Activated CD8-positive, alpha-beta memory T cell treated with anti-CD3 and anti-CD28 coated beads, Interleukin-2, amount 50 U/mL, for 4 hours (primary cell): ENCODE measurements at places on chromosomes 11 and 22.
A peak's percentile ranks its signal among the peaks of the same experiment; 100 is the strongest.

GRCh38 chr22:38305471-38306448 lies 11.5 kb downstream of the CSNK1E start:
- peak; percentile 43 for DNase-seq

- DNase-seq: no peak
Measured at GRCh38 chr11:97229936-97230335, 840.1 kb downstream of the JRKL start.

DNA sequence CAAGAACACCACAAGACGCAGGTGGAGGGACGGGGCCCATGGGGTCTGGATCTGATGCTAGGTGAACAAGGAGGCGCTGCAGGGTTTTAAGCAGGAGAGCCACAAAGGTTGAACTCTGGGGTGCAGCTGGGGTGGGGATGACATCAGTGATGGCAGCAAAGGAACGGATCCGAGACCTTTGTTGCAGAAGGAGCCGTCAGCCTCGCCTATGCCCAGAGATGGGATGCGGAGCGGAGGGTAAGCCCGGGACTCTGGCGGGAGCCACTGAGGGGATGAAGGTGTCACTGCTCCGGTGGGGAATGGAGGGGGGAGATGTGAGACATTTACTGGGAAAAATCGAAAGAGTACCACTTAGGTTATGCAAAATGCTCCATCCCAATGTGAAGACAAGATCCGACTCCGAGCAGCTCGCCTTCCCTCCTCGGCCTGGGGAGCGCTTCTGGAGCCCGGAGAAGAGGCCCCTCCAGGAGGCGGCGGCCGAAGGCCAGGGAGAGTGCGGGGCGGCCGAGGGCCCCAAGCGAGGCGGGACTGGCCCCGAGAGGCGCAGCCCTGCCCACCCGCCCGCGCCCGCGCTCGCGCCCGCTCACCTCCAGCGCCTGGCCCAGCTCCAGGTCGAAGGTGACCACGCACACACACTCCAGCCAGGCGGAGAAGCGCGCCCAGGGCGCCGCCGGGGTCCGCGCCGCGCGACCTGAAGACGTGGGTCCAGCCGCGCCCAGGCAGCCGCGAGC lies 422 bp downstream of the DENND6B start:
- DNase-seq: no peak

GRCh38 chr22:42397332-42398249 lies 34.6 kb downstream of the NFAM1 start:
- DNase-seq: no peak

GRCh38 chr22:19578180-19579004 lies 54.2 kb upstream of the CLDN5 start:
- no peak for DNase-seq

GRCh38 chr11:113213549-113213948 lies 100.8 kb upstream of the TTC12 start:
- no peak for DNase-seq

DNA sequence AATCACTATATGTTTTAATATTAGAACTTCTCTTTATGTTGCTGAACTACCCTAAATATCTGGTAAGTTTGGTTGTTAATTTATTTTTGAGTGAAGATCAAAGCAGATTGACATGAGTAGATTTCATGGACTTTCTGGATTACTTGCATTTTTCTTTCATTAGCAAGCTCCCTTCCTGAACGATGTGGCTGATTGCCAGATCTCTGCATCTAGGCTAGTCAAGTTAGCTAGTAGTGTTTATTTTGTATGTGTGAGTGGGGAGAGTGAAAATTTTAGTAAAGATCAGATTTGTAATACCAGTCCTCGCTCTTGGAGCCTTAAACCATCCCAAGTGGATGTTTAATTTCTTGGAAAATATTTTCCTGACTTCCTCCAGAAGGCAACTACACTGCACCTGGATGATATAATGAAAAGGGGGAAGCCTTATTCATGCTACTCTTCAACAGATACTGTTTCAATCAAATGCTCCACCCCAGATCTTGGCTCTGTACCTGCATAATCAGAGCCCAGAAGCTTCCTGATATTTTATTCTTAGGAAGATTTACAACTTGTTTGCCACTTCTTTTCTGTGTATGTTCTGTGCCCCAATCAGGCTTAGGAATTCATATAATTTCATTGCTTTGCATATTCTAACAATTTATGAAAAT lies 143.2 kb upstream of the GRIA4 start:
- DNase-seq: no peak

- no peak for DNase-seq
Measured at GRCh38 chr11:45252877-45253276, 33.3 kb downstream of the SYT13 start.
